ENCODE measurements at places on chromosomes 7 and 10. TPM values are rescaled to one million over a fixed set of nuclear protein-coding genes. Genes with fewer than 3 reads are reported as not detected.

NKX1-2 gene
- not detected for total RNA-seq

DNA sequence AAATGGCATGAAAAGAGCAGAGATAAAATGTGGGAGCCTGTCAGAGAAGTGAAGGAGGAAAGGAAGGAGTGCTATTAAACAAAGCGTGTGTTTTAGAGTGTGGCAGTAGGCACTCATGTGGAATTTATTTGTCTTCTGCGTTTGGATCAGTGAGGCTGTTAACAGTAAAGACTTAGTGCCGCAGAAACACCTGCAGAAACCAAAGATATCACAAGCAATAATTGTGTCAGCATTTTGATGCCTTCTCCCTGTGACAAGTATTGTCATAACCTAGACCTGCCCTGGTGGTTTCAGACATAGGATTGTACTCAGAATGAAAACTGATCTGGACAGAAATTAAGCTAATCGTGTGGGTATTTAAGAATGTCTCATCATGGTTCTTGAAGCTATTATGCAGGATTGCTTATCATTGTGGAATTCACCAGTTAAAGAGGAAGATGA lies 191.0 kb downstream of the CAMK1D start:
- DNase-seq, result no peak

NPSR1 gene
- not detected for total RNA-seq

- DNase-seq, result no peak
These were observed 49.7 kb downstream of the CDK14 start for GRCh38 chr7:90645784-90646183.

HGF gene
- total RNA-seq, result 2.4 TPM

- DNase-seq, result no peak
These were observed 41.7 kb downstream of the RASGEF1A start for GRCh38 chr10:43225004-43225786.

DNA sequence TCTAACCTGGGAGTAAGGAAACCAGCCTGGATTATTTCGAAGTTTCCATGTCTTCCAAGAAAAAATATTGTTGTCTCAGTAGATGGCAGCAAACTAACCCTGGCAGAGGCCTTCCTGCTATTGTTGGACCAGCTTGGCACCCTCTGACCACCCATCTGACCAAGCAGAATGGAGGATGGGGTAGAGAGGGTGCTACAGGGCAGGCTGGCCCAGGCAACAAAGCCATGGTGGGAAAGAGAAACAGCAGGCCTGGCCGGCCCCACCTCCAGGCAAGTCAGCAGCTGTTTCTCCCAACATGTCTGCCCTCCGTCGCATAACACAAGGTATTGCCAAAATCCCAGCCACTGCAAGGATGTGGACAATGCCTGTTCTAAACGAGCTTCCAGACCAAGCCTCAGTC lies 95.0 kb downstream of the FAM53B start:
- DNase-seq, result peak; percentile 68

SLC39A12 gene
- not detected for total RNA-seq

DNA sequence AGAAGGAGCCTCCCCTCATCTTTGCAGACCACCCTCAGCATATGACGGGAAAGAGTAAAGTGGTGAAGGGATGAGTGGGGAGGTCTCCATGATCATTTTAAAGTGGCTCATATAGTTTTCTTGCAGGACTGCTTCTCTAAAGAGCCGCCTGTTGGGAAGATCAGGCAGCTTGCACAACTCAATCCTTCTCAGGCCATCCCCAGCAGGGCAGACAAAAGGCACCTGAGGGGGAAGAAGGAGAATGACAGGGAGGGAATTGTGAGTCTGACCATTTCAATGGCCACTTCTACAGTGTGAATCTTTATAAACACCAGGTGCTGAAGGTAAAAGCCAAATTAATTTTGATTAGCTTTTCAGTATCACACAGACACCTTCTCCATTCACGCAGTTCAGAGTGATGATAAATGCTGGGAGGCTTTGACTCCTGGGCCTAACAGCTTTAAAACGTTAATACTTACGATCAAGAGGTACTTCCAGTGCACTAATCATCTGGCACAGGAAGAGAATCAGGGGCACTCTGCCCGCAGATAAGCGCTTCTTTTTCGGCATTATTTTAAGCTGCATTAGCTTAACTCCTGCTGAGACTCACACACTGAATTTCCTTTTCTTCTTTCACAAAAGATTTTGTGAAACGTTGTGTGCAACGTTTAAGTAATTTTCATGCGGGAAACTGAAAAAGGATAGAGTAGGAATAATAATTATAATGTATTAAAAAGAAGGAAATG lies 109.5 kb upstream of the LAMB4 start:
- DNase-seq, result no peak

GRCh38 chr10:22682237-22683139 lies 31.9 kb downstream of the PIP4K2A start:
- DNase-seq, result no peak

STEAP2 gene
- total RNA-seq, result 15.1 TPM

DNA sequence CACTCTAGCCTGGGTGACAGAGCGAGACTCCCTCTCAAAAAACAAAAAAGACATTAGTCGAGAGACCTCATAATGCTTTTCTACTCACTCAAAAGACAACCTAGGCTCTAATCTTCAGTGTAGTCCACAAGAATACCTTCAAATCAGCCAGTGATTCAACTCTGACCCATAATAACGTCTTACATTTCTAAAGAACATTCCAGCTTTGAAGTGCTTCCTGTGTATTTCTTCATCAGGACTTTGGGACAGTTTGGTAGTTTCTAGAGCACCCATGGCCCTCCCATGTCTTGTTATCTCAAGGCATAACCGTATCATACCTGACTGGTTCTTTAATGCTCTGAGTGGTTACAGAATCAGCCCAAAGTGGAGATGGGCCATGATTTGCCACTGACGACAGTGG lies 221.3 kb downstream of the SKIDA1 start:
- DNase-seq, result no peak

DNA sequence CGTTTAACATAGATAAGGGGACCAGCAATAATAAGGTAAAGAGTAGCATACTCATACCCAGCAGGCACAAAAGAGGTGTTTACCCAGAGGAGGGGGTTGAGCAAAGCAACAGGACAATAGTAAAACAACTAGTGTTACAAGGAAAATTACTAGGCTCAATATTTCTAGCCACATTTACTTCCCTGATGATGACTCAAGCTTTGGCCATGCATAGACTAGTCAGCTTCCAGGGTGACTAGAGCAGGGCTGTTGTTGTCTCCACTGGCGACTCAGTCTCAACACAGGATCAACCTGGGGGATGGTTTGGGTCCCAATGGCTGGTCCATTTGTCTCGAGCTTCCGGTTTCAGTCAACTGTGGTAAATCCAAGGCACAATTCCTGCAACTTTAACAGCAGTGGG lies 217.7 kb upstream of the KCND2 start:
- DNase-seq, result no peak

- no peak for DNase-seq
These were observed 509.4 kb downstream of the PTPRN2 start for GRCh38 chr7:158077934-158078910.

POLD2 gene
- 92.9 TPM for total RNA-seq

PKD1L1 gene
- total RNA-seq, result 2.8 TPM

ZFYVE27 gene
- total RNA-seq, result 13.7 TPM

ACBD7 gene
- total RNA-seq, result not detected

GRCh38 chr10:53839440-53840039 lies 961.5 kb downstream of the PCDH15 start:
- DNase-seq, result no peak

AKR1C2 gene
- total RNA-seq, result 14.2 TPM

DNA sequence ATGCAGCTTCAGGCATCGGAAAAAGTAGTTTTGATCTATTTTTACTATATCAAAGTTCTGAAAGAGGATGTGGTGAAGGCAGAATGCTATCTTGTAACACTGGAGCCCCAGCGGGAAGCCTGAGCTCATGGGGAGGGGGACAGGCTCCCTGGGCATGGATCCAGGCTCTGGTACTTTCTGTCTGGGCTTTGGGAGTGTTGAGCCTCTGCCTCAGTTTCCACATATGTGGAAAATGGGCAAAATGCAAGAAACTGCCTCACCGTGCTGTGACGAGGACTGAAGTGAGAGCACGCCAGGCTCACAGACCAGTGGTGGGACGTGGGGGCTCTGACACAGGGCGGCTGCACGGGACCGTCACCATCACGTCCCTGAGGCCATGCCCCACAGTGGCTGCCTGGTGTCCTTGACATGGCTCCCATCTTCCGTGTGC lies 182.9 kb upstream of the SHH start:
- no peak for DNase-seq

DNA sequence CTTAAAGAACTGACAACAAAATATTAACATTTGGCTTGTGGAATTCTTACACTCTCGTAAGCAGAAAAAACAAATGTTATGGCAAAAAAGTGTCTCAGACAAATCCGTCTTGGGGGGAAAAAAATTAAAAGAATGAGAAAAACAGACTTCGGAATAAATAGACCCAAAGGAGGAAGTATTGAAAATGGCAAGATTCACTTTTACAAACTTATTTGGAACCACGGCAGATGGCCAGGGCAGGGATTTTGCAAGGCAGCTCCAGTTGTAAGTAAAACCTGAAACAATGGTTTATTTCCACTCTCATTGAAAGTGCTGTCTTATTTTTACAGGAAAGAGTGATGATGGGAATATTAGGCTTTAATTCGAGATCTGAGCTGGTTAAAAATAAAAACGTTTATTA lies 1.5 kb upstream of the ZNF438 start:
- DNase-seq, result peak; percentile 33

GRCh38 chr7:55094092-55094690 lies 75.4 kb downstream of the EGFR start:
- no peak for DNase-seq

DNA sequence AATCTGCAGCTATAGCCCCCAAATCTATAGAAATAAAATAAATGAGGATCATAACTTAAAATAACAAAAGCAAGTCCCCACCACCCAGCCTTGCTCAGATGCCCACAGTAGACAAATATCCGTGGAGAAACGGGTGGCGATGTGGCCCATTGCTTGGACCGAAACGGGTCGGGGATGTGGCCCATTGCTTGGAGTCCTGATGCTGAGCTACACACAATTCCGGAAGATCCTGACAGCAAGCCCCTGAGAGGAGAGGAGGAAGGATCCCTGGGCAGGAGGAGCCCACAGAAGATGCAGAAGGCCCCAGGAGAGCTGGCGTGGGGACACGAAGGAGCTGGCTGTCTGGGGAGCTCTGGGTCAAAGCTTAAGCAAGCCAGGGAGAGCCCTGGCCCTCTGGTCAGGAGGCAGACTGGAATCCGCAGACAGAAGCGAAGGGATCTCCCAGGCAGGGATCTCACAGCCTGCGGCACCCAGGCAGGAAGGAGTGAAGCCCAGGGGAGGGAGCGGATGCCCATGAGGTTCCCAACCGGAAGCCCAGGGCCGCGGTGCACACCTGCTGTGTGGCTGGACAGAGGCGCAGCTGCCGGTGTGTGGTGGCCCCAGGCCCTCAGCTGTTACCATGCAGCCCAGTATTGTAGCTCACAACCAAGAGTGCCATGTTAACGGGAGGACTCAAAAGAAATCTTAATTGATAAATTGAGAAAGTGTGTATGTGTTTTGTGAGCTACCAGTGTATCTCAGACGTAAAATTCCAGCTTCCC lies 138.8 kb downstream of the ADARB2 start:
- no peak for DNase-seq

IGF2BP3 gene
- total RNA-seq, result not detected

GRCh38 chr7:99036546-99037111 lies 107.3 kb downstream of the SMURF1 start:
- DNase-seq, result peak; percentile 53

DNA sequence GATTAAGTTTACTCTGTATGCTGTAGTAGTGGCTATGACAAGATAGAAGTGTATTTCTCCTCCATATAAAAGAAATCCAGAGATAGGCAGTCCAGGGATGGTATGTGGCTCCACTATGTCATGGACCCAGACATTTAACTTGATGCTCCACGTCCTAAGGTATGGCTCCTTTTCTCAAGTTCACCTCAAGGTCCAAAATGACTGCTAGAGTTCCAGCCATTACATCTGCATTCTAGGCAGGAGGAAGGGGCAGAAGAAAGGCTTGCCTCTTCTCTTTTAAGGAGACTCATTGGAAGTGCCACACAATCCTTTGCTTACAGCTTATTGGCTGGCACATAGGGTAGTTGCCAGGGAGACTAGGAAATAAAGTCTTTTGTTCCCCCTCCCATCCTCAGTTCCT lies 27.7 kb upstream of the ATXN7L1 start:
- no peak for DNase-seq

DNA sequence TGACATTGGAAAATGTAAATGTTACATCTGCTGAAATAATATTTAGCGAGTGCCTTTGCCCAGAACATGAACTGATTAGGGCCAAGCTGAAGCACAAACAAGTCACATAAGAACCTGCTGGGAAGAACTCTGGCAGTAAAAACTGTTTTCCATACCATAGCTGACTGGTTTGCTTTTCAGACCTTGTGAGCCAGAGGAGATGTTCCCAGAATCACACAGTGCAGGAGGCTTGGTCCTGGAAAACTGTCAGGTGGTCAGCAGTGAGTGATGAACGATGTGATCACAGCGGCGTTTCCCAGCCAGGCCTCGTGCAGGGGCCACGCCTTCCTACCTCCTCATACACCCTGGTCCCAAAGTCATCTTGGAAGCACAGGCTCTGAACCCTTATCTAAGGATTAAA lies 164.2 kb upstream of the EEPD1 start:
- DNase-seq, result no peak

- DNase-seq, result no peak
These were observed 32.4 kb upstream of the SEMA3E start for GRCh38 chr7:83681200-83681778.

NCF1 gene
- 3.9 TPM for total RNA-seq

GRCh38 chr7:67821116-67821515 lies 824.5 kb downstream of the TYW1 start:
- no peak for DNase-seq

DNA sequence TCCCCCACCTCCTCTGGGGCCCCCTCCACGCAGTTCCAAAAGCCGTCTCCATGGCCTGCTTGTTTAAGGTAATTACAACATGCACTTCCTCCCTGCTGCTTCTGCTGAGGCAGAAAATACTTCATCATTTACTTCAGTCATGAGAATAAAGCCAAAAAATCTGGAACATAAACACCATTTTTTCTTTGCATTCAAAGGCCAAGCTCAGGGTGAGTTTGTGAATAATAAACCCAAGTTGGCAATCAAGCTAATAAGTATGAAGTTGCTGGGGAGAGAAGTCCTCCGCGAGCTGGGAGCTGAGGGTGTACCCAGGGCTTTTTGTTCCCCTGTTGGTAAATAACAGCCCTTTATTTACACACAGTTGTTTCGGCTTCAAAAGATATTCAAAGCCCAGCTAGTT lies 70.5 kb downstream of the FAM204A start:
- no peak for DNase-seq
